ENCODE measurements at places on chromosomes 11 and 22. TPM values are rescaled to one million over a fixed set of nuclear protein-coding genes. Genes with fewer than 3 reads are reported as not detected.

Gene MUC2
- not detected for total RNA-seq

Gene SEPTIN3
- 4.7 TPM for total RNA-seq

Gene MSANTD4
- total RNA-seq: 13.9 TPM

Gene ACR
- total RNA-seq: not detected

Gene TSPAN32
- total RNA-seq: 8.6 TPM

Gene ANO5
- total RNA-seq: not detected

Gene CEP57
- 168 TPM for total RNA-seq

Gene TRPC6
- total RNA-seq: not detected

Gene LIF
- 67.9 TPM for total RNA-seq

Gene SLC5A12
- not detected for total RNA-seq

Gene LTBP3
- 106 TPM for total RNA-seq

Gene SERPIND1
- not detected for total RNA-seq

Gene APOA4
- total RNA-seq: not detected

Gene F2
- not detected for total RNA-seq

Gene CSTF3
- 29.9 TPM for total RNA-seq

Gene POTEH
- total RNA-seq: not detected

Gene RAB38
- 13.8 TPM for total RNA-seq

Gene RTL10
- total RNA-seq: 15.0 TPM

Gene BTG4
- total RNA-seq: 0.23 TPM

Gene PRODH
- total RNA-seq: 0.76 TPM

Gene OSM
- total RNA-seq: 20.9 TPM

Gene BDNF
- total RNA-seq: not detected

Gene OR52H1
- not detected for total RNA-seq

Gene SAA4
- not detected for total RNA-seq

Gene USP28
- total RNA-seq: 42.6 TPM

Gene PLET1
- total RNA-seq: not detected

Gene MEI1
- total RNA-seq: 73.0 TPM

Gene KIF18A
- 29.2 TPM for total RNA-seq

Gene OR5B21
- not detected for total RNA-seq

Gene APOA1
- not detected for total RNA-seq

Gene ADAMTS8
- not detected for total RNA-seq

Gene KLHDC7B
- total RNA-seq: 45.5 TPM

Gene PTPN5
- total RNA-seq: not detected

Gene C1QTNF5
- not detected for total RNA-seq

Gene GGT5
- total RNA-seq: 0.37 TPM

Gene GP1BB
- not detected for total RNA-seq

Gene PARVB
- 55.7 TPM for total RNA-seq

Gene TESMIN
- total RNA-seq: 10.6 TPM

Gene HIRA
- 36.6 TPM for total RNA-seq

Gene GSTT2B
- 0.46 TPM for total RNA-seq

Gene TRIM48
- total RNA-seq: not detected

Gene SCN2B
- not detected for total RNA-seq

Gene NXPE1
- not detected for total RNA-seq

Gene TMEM123
- total RNA-seq: 279 TPM

Gene ELMOD1
- not detected for total RNA-seq

Gene TIMP3
- total RNA-seq: not detected

Gene TSSK2
- total RNA-seq: not detected

Gene TTC38
- total RNA-seq: 10.1 TPM

Gene KRTAP5-2
- total RNA-seq: not detected

Gene OR52I2
- total RNA-seq: not detected

Gene SYT12
- not detected for total RNA-seq

Gene CRYBB3
- total RNA-seq: 0.30 TPM

Gene LDHAL6A
- total RNA-seq: not detected

Gene HEPN1
- total RNA-seq: not detected

Gene OR51E2
- not detected for total RNA-seq

Gene OR56A4
- not detected for total RNA-seq

Gene MMP8
- total RNA-seq: not detected

Gene INPP5J
- total RNA-seq: 0.37 TPM

Gene MUC6
- not detected for total RNA-seq

Data from activated T-cell treated with anti-CD3 and anti-CD28 coated beads, Interleukin-2, amount 50 U/mL, for 72 hours (primary cell).